ENCODE measurements at places on chromosomes 4 and X.

GRCh38 chr4:27023366-27023765 is 162.7 kb downstream of the STIM2 start:
- DNase-seq: no peak

GRCh38 chr4:142435599-142436235 is 410.4 kb downstream of the INPP4B start:
- DNase-seq: peak; percentile 82

- DNase-seq: no peak
Observed at GRCh38 chr4:76854858-76855257, 43.1 kb downstream of the SOWAHB start.

GRCh38 chr4:142452161-142452855 is 393.8 kb downstream of the INPP4B start:
- no peak for DNase-seq

- peak; percentile 19 for DNase-seq
Observed at GRCh38 chrX:100076031-100076430, 334.0 kb downstream of the PCDH19 start.

GRCh38 chr4:186653969-186654368 is 69.7 kb downstream of the FAT1 start:
- no peak for DNase-seq

DNA sequence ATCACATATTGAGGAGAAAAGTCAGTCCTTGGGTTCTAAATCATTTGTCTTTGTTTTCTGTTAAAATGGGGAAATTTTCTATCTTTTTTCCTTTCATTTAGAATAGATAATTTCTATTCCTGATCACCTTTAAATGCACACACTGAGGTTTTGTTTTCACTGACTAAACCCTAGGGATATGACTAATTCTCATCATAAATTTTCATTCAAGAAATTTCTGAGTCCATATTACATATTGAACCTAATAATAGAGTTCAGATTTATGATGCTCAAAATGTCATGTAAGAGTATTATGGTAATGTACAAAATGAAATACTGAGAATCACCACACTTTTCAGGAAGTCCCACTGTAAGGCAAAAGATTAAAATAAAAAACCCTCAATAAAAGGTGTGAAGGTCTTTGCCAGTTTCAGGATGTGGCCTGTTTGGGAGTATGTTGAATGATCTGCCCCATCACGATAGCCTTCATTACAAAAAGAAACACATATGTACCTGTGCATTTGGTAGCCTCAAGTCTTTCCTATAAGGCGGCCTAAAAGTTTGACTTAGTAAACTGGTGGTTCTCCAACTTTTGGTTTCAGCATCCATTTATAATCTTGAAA is 49.4 kb downstream of the LEF1 start:
- no peak for DNase-seq

DNA sequence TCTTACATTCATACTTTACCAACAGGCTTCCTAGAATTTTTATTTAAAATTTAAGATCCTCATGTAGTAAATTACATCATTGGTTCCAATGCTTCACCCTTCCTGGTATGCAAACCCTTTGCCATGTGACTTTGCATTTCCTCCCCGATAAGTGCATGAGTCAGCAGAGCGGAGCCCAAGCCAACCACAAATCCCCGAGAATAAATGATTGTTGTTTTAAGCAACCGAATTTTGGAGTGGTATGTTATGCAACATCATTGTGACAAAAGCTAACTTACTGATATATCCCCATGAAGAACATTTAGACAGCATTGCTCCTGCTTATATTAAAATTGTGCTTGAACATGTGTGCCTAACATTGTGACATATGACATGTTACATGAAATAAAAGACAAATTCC is 199.4 kb upstream of the DDX53 start:
- peak; percentile 19 for DNase-seq

DNA sequence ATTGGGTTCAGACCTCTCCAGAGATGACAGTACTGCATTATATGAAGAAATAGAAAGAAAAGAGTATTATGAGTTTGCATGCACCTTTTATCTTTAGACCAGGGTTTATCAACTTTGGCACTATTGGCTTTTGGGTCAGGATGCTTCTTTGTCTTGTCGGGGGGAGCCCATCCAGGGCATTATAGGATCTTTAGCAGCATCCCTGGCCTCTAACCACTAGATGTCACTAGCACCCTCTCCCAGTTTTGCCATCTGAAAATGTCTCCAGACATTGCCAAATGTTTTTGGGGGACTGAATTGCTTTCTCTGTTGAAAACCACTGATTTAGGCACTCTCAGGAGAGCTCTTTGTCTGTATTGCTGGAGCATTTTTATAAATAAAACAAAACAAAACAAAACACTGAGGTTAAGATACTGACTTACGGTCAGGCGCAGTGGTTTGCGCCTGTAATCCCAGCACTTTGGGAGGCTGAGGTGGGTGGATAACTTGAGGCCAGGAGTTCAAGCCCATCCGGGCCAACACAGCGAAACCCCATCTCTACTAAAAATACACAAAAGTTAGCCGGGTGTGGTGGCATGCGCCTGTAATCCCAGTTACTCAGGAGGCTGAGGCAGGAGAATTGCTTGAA is 23.6 kb downstream of the CA5B start:
- peak; percentile 70 for DNase-seq

DNA sequence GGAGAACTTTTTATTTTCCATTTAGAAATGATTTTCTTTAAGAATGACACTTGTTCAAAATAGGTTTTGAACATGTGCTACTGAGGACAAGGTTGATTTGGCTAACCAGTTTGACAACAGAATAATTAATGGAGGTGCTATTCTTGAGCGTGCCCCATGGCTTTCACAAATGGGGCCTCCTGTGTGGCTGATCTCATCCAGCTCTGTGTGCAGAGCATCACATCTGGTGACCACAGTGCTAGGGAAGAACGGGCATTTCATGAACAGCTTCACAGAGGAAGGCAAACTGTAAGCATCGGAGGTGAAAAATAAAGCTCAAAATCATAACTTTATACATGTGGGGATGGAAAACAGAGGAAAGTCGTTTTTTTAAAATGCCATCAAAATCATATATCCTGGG is 148.6 kb downstream of the SOWAHB start:
- DNase-seq: no peak

DNA sequence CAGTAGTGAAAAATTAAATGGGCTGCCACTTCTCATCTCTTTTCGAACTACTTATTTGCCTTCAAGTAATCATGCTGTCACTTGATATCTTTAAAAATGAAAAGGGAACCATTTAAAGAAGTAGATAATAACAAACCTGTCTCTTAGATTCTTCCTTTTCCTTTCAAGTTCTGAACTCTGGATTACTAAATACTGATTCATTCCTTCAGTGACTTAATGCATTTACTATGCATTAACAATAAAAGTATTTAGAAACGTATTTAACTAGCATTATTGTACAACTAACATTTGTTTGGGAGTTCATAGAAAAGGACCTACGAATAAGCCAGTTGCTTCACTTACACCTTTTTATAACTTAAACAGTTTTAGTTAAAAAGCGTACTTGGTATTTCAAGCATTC is 61.1 kb upstream of the RAB33B start:
- DNase-seq: no peak

- DNase-seq: no peak
Observed at GRCh38 chr4:34157547-34157946, 2086.8 kb downstream of the ARAP2 start.

- DNase-seq: no peak
Observed at GRCh38 chr4:26001413-26001812, 87.4 kb downstream of the SMIM20 start.

- no peak for DNase-seq
Observed at GRCh38 chr4:102988429-102989020, 31.0 kb downstream of the SLC9B1 start.

DNA sequence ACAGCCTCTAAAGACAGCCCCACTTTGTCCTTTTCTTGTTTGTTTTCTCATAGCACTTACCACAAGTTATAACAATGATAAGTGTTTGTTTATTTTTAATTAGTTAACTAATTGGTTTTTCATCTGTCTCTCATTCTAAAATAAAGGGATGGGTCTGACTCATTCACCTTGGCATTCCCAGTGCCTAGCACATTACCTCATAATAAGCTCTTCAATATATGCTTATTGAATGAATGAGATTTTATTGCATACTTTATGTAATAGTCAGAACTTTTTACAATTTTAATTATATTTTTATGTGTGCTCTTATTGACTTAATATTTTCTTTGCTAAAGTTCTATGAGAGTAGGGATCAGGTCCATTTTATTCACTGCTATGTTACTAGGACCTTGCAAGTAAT is 22.8 kb upstream of the PRKG2 start:
- no peak for DNase-seq

GRCh38 chr4:169313732-169314131 is 43.0 kb upstream of the SH3RF1 start:
- DNase-seq: no peak

DNA sequence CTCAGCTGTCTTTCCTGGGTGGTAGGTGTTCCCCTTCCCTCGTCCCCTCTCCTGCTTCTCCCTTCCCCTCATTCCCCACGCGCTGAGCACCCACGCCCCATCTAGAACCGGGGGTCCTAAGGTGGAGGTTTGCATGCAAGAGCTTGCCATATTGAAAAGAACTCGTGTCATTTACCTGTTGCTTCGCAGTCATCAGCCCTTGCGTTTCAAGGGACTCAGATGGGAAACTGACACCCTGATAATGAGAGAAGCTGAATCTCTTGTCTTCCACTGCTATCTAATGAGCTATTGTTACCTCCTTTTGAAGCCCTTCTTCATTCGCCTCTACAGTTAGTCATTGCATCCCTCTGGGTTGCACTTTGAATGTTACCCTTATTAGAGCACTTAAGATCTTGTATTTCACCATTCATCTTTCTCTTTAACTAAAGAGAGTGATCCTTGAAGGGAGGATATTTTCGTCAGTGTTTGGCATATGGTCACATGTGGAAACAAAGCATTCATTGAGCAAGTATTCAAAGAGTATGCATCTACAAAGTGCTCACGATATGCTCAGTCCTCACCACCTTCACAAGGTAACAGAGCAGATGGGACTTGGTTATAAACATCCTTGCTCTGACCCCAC is 25.7 kb downstream of the ARL9 start:
- peak; percentile 23 for DNase-seq

GRCh38 chr4:24917076-24917856 is 4.4 kb upstream of the CCDC149 start:
- no peak for DNase-seq

GRCh38 chr4:10240691-10241090 is 124.1 kb upstream of the WDR1 start:
- no peak for DNase-seq

- no peak for DNase-seq
Observed at GRCh38 chr4:101958547-101958946, 168.0 kb downstream of the BANK1 start.

DNA sequence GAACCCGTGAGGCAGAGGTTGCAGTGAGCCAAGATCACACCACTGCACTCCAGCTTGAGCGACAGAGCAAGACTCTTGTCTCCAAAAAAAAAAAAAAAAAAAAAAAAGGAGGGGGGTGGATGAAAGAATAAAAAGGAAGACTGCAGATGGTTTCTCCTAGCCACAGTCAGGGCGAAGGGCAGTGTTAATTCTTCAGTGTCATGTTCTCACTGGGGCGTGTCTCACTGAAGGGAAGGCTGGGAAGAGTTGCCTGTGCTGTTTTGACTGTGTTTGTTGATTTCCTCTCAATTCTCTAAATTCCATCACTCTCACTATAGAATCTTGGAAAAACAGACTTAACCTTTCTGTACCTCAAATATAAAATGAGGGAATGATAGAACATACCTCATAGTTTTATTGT is 71.6 kb upstream of the DHX15 start:
- peak; percentile 57 for DNase-seq

DNA sequence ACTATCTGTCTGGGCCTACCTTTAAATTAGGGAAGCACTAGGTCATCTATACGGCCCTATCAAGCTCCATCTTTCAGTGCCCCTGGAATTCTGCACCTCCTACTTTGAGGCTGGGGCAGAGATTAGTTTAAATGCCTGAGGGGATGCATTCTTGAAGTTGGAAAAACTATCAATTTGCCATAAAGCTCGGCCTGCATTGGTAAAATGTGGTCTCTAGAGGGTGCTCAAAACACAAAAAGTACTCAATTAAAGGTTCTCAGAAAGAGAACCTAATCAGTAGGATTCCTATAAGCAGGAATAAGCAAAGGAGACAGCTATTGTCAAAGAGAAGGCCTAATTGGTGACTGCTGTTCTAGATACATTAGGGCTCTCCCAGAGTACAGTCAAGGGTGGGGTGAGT is 111.7 kb downstream of the AMER1 start:
- DNase-seq: peak; percentile 67

DNA sequence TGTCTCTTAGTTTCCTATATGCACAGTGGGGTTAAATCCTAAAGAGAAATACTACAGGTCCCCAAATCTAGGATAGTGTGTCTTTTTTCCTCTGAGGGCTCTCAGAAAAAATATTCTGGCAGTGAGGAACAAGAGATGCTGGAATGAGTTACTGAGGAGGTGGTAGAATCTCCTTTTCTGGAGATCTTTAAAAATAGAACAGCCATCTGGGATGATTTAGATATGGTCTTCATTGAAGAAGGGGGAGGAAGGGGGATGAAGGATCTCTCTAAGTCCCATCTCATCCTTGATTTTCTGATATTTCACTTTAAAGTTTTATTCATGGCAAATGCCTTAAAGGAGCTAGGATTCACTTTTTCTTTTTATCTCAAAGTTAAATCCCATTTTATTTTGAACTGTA is 235.0 kb downstream of the MAML3 start:
- no peak for DNase-seq
